Karpas-422 (cell line): ENCODE measurements at places on chromosomes 5 and 9.

GRCh38 chr5:376799-377325, 55.3 kb downstream of the AHRR start:
- no peak for DNase-seq

- no peak for DNase-seq
Measured at GRCh38 chr9:125839317-125839716, 92.1 kb downstream of the PBX3 start.

- peak; percentile 44 for DNase-seq
Measured at GRCh38 chr5:137580030-137580429, 80.9 kb upstream of the SPOCK1 start.

DNA sequence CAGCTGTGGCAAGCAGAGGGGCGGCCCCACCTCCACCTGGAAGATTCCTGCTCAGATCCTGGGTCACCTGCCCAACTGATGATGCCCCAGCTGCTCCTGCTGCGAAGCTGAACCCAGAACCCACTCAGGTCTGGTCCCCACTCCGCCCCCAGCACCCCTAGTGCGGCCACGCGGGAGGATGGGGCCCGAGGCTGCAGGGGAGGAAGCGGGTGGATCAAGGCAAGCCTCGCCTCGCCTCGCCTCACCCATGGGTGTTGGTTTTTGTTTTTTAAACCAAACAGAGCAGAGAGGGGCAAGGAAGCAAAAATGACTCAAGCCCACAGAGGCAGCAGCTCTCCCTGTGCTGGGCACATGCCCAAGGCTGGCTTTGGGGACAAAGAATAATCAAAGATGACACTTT, 23.2 kb downstream of the ABO start:
- no peak for DNase-seq

GRCh38 chr5:149360272-149360671, 2.4 kb downstream of the PCYOX1L start:
- no peak for DNase-seq

DNA sequence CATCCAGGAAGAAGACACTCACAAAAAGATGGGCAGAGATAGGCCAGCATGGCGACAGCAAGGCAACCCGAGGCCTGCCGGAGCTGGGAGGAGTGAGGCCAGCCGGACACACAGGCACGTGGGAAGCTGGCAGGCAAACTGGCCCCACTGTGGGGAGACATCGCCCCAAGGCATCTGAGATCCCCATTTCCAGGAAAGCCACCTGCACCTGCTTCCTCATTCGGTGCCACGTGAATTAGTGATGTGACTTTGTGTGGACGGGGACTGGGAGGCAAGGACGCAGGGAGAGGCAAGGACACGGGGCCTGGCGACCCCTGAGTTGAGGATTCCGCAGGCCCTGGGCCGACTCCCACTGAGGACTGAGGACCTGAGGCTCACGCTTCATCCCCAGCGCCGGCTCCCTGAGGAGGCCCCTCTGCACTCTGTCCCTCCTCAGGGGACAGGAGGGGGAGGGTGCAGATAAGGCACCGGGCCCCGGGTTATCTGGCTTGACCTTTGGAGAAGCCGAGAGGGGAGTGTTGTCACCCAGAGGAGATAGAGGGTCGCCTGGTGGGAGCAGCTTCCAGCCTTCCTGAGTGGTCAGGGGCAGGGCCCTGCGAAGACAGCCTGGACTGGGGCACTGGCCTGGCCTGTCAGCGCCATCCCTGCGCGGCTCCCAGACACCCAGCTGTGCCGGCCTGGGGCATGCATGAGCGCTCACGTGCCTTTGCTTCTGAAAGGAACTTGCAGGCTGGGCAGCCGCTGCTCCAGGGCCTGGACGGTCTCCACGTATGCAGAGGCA, 39.7 kb downstream of the NDUFS6 start:
- DNase-seq, result no peak

DNA sequence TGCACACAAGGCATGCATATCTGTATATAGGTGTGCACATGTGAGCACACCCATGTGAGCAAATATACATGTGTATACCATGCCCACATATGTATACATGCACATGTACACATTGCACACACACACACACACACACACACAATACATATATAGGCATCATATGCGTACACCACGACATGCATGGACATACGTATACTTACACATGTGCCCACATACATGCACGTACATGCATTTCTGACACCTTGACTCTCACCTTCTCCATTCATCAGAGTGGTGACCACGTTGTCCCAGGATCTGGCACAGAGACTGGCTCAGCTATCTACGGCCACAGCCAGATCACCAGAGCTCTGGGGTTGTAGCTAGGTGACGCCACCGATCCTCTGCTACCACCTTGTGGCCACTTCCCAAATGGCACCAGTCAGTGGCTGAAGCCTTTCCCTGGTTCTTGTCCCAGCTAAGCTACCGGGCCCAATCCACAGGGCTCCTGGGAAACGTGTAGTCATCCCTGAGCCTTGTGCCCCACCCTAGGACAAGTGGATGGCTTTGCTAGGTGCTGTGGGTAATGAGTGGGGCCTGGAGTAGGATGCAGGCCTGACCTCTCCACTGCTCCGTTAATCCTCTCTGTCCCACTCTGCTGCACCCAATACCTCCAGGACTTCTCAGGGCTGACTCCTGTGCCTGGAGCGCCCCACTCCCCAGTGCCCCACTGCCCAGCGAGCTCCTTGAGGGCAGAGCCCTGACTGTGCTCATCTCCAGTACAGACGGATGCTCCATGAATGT, 194.4 kb downstream of the RGS3 start:
- peak; percentile 91 for DNase-seq

- no peak for DNase-seq
Measured at GRCh38 chr5:74647096-74647495, 6.6 kb upstream of the ENC1 start.

GRCh38 chr5:74016373-74016772, 390.4 kb downstream of the ARHGEF28 start:
- DNase-seq, result peak; percentile 66

GRCh38 chr5:155826611-155827507, 500.1 kb upstream of the SGCD start:
- peak; percentile 22 for DNase-seq

DNA sequence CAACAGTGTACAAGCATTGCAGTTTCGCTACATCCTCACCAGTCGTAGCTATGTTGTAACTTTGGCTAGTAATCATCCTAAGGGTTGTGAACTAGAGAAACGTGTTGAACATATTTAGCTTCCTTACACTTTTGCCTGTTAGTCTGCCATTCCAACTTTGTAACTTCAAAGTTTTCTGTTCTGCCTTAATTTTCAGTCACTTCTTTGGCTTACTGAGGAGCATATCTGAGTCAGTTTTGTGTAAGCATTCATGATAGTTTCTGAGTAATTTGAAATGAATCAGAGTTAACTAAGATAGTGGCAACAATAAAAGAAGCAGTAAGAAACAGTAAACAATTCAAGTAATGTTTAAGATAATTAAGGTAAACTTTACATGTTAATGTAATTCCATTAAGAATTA, 58.9 kb upstream of the MCCC2 start:
- DNase-seq, result no peak

DNA sequence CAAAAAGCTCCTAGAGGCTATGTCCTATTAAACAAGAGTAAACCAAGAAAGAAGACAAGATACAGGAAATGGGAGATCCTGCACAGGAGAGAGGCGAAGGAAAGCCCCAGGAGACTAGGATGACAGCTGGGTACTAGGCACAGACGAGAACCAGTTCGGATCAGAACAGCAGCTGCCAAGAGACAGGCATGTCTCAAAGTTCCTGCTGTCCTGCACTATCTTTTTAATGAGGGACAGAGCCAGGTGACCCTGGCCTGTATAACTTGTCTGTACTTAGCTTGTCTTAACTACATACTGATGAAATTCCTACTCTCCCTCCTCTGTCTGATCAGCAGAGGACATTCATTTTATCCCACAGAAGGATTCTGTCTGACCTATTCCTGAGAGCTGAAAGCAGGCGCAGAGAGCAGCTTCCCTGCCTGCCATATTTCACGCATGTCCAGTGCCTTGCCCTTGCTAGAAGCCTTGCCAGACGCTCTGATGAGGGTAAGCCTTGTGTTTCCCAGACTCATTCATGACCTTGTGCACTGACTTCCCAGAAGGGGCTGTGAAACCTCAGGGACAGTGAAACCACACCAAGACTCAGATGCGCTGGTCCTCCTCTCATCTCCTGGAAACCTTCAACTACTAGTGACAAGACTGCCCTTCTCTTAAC, 24.7 kb downstream of the TSC1 start:
- DNase-seq, result no peak

DNA sequence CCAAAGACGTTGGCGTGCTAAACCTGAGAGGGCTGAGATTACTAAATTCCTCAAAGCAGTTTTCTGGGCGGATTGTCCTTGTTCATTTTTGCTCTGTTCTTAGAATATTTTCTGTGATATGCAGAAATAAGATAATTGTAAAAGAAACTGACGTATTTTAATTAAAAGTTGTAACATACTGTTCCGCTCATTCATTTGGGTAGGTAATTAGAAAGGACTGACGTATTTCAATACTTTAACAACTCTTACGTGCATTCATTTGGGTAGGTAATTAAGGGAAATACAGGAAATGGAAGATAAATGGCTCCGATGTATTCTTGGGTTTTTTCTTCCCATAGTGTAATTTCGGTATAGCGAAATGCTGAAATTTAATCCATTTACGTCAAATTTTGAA, 1.1 kb downstream of the OSTF1 start:
- DNase-seq, result peak; percentile 56

- no peak for DNase-seq
Measured at GRCh38 chr5:55820488-55820887, 30.7 kb upstream of the IL31RA start.

- DNase-seq, result no peak
Measured at GRCh38 chr5:113044776-113045465, 68.3 kb downstream of the DCP2 start.

GRCh38 chr5:146071171-146071570, 34.2 kb downstream of the PLAC8L1 start:
- DNase-seq, result no peak

- no peak for DNase-seq
Measured at GRCh38 chr5:133933169-133933509, 35.3 kb downstream of the C5orf15 start.

GRCh38 chr9:137620048-137620405, 1.2 kb downstream of the EHMT1 start:
- no peak for DNase-seq

GRCh38 chr5:29378104-29378503, 1815.4 kb upstream of the CDH6 start:
- no peak for DNase-seq

GRCh38 chr9:124480621-124480981, 26.6 kb downstream of the NR5A1 start:
- DNase-seq, result peak; percentile 84

DNA sequence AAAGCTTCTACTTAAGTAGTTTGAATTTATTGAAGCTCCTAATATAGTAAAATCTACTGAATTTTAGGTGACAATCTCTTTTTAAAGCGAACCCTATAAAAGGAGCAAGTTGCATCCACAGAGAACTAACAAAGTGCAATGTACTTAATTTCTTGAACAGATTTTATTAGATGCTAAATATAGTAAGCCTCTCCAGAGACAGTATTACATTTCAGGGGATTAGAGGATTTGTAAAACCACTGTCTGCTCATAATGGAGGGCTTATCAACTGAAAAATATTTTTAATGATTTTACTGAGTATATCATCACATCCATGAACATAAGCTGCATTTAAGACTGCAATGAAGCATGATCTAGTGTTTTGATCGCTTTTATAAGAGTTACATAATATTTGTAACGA, 230.0 kb upstream of the EFNA5 start:
- DNase-seq, result no peak

DNA sequence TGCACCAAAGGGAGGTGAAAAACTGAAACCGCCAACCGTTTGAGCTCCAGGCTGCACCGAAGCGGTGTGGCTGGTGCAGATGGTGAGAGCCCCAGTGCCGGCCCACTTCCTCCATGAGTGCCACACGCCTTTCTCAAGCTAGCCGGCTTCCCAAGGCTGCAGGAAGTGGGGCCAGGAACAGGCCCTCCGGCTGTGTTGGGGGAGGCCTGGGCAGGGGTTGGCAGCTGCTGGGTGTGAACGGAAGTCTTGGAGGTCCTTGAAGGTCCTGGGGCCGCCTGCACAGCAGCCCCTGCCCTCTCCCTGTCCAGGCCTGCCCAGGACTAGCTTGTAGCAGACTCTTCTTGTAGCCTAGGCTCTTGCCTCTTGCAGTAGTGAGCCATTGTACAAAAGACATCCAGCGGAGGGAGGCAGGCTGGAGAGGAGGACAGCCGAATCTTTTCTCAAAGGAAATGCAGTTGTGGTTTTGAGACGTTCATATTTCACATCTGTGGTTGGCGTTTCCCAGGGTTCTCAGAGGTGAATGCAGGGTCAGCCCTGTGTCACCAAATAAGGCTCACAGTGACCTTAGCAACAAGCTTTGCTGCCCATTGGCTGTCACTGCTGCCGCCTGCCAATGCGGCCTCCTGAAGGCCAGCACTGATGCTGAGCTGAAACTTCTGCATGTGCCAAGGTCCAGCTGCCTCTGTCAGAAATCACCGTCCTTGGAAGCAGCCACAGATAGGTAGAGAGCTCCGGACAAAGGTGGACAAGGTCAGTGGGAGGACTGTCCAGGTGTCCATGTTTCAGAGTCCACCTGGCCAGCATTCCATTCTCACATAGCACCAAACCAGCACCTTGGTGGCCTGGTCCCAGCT, 23.9 kb downstream of the IRF1 start:
- DNase-seq, result no peak

GRCh38 chr9:92979283-92980056, 32.1 kb downstream of the FGD3 start:
- DNase-seq, result no peak

DNA sequence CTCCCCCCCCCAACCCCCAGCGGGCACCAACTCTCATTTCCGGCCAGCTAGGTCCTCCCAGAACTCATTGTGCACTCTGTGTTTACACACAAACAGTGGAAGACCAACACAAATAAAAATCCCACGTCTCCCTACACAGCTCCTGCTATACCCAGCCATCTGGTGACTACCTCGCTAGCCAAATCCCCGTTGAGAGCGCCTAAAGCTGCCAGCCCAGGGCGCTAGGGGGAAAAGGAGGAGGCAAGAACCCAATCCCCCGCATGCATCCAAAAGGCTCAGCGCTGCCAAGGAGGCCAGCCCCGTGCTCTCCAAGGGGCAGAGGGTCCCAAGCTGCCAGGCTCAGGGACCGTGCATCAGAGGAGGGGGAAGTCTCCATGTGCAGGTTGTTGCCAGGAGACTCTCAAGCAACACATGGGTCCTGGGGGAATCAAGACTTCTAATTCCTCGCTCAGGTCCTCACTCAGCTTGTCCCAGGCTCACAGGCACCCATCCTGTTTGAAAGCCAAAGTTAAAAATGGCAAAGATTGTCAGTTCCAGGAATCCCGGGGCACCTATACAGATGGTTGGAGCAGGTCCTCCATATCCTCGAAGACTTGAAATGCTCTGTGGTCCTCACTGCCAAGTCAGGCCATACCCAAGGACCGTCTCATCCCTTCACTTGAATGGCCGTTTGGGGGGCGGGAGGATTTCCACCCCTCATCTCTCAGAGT, 2.7 kb downstream of the ASTN2 start:
- DNase-seq, result no peak

- DNase-seq, result no peak
Measured at GRCh38 chr5:139717221-139717620, 69.1 kb downstream of the CXXC5 start.

GRCh38 chr9:13810510-13810909, 503.4 kb downstream of the NFIB start:
- no peak for DNase-seq
